ENCODE measurements at places on chromosomes 2 and 18.

DNA sequence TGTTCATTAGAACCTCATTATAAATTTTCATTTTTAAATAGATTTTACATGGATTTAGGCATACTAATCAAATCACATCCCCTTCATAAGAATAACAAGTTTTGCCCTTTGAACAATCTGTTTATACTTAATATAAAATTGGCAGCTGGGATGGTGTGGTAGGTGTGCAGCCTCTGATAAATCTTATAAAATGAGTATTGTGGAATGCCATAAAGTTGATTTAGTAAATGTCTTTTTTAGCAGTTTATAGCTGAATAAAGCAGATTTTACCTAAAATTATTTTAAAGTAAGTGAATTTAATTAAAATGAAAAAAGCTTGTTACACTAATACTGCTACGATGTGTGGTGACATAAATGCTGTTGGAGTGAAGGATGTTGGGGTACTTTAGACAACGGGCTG is 35.5 kb downstream of the VAPA start:
- DNase-seq = no peak

DNA sequence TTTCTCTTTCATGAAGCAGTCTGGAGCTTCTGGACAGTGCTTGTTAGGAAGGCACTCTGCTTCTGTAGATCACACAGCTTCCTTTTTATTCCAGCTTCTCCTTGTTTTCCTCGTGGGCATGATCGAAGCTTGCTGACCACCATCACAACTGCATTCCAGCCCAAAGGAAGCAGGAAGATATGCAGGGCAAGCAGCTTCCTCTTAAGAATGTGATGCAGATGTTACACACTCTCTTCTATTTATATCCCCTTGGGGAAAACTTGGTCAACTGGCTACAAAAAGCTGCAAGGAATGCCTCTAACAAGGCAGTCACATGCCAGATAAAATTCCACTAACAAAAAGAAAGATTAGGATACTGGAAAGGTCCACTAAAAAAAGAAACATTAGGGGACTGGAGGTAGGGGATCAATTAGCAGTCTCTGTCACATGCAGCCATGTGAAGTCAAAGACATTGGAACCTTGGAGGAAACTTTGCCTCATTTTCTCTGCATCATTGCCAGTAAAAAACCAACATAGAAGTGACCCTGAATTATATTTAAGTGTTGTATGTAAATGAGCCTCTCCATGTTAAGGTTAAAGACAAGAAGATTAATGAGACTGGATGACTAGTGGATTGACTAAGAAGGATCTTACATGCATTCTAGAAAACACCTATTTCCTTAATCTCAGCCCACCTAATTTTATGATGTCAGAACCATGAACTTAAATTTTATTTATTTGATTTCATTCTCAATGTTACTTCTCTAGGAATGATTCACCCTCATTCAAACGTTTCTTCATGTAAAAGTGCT is 98.3 kb downstream of the NAB1 start:
- DNase-seq = no peak

DNA sequence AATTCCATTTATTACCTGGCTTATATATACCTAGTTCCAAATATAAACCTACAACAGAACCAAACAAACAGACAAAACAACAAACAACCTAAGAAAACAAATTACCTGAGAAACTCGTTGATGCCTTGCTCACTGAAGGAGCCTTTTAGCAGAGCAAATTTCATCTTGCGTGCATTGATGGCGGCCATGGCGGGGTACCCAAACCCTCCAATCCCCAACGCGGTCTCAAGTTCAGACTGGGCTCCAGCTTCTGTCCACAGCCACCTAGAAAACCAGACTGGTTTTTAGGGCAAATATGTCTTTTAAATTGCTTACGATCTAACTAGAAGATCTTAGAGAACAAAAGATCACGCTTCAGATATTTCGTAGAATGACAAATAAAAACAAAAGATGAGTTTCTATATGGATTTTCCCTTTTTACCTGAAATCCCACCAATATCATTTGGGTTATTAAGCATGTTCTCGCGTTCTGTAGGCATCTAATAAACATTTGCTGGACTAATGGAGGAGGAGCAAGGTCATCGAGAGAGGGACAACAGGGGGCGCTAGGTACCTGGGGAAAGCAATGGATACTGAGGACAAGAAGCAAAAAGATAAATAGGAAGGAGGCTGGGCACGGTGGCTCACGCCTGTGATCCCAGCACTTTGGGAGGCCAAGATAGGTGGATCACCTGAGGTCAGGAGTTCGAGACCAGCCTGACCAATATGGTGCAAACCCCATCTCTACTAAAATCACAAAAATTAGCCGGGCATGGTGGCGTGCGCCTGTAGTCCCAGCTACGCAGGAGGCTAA is 25.2 kb downstream of the PDIA6 start:
- no peak for DNase-seq

- no peak for DNase-seq
Measured at GRCh38 chr2:102789349-102790090, 27.7 kb downstream of the TMEM182 start.

- DNase-seq = no peak
Measured at GRCh38 chr2:128595763-128596395, 277.2 kb upstream of the HS6ST1 start.

GRCh38 chr2:57720728-57721627 is 325.6 kb upstream of the VRK2 start:
- peak; percentile 15 for DNase-seq

DNA sequence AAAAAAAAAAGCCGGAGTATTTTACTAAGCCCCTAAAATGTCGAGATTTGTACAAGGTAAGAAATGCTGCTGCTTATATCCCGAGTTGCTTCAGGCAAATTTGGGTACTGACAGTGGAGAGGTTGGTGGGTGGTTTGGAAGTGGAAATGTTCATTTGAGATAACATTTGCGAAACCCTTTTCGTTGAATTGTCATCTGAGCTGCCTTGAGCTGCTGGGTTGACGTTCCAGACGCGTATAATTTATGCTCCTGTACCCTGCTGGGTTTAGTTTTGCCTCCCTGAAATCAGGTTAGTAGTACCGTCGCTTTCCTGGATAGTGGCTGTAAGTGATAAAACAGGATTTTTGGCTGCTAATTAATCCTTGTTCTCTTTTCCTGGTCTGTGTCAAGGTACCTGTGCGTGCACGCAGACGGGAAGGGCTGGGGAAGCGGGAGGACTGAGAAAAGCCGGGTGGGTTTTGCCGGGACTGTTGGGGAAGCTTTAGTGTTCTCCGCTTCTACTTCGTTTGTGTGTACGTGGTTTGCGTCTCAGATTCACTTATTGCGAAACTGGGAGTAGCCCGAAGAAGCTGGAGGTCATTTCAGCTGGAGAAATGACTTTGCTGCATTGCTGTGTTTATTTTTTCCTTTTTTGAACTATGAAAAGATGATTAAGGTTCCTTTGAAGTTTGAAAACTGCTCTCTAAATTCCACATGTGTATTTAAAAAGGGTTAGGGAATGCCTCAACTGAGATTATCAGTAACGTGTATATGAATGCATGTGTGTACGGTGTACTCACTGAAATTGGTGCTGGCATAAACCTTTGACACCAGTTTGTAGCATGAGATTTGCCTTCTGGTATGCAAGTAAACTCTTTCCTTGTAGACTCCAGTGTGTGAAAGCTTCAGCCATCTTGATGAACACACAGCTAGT is 709 bp downstream of the UGP2 start:
- no peak for DNase-seq

GRCh38 chr18:76451396-76452331 is 43.4 kb downstream of the ZNF516 start:
- no peak for DNase-seq

DNA sequence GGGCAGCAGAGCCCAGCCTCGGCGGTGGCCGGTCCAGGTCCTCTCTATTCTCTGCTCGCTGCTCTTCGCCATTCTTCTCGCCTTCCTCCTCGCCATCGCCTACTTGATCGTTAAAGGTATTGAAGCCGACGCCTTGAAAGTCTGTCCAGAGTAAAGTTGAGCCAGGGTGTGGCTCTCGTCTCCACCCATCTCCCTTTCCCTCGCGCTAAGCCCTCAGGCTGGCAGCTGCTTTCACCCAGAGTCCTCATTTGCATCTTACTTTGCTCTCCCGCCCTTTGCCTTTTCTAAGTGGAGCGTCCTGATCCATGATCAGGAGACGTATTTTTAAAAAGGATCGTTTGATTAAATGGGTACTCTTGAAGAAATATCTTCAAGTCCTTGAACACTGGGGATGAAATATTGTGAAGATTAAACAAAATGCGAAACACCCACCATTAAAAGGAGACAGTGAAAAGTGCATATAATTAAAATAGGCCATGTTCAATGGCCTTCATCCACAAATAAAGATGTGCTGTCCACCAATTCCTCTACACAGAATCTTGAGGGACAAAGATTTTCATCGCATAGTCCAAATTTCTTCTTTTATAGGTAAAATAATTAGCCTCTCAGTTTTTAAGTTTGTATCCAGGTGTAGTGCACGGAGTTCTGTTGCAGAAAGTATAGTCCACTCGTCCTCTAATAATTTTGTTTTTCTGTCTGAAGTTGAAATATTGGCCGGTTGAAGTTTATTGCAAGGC is 657 bp downstream of the ARL6IP6 start:
- no peak for DNase-seq

GRCh38 chr2:7539760-7540159 is 622.5 kb downstream of the RNF144A start:
- DNase-seq = no peak

- no peak for DNase-seq
Measured at GRCh38 chr2:71358931-71359671, 27.5 kb downstream of the ZNF638 start.

- peak; percentile 6 for DNase-seq
Measured at GRCh38 chr2:117686699-117687098, 127.8 kb upstream of the DDX18 start.

DNA sequence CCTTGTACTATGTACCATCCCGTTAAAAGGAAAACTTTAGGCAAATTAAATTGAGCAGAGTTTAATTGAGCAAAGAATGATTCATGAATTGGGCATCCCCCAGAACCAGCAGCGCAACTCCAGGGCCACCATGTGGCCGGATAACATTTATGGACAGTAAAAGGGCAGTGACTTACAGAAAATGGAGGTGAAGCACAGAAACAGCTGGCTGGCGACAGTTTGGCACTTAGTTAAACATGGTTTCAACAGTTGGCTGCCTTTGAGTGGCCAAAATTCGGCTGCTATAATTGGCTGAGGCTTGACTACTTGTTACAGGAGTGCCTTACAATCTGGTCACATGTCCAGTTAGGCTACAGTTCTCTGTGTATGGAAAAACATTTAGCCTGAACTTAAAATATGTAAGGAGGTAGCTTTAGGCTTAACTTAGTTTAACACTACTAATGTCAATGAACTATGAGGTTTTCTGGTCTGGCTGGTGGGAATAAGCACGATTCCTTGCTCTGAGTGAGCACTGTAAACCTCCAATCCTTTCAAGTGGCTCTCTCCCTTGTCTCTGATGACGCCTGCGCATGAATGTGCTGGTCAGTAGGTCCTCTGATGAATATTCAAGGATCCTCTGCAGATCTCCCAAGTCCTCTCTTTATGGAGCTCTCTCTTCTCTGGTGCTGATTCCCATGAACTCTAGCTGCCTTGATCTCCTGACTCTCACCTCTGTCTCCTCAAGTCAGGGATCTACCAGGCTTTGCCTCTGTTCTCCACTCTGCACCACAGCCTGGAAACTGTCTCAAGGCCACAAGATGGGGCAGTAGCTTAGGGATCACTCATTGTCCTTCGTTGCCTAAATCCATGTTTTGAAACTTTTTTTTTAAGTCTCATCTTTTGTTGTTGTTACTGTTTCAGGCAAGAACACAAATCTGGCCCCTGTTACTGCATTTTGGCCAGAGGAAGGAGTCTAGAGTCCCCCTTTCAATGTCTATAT is 24.4 kb upstream of the RAB31 start:
- DNase-seq = no peak

DNA sequence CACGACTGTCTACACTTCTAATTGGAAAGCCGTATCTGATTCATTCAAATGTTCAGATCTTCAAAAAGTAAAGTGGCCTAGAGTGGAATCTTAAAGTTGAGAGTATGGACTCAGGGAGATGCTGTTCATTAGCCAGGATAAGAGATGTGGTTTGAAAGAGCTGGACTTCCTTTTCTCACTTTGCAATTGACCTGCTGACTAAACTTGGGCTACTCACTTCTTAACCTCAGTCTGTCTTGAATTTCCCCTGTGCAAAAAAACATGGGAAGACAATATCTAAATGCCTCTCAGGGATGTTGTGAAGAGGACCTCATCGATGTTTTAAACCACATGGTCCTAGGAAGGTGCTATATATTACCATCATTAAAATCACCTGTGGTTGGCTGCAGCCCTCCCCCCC is 64.1 kb downstream of the BCL2 start:
- DNase-seq = no peak

- no peak for DNase-seq
Measured at GRCh38 chr2:46737577-46737976, 178.0 kb downstream of the MCFD2 start.

GRCh38 chr18:31773774-31774476 is 13.2 kb upstream of the SLC25A52 start:
- no peak for DNase-seq

GRCh38 chr2:226977775-226978190 is 141.9 kb downstream of the RHBDD1 start:
- no peak for DNase-seq

GRCh38 chr18:59139291-59139614 is 431 bp upstream of the SEC11C start:
- DNase-seq = peak; percentile 85

DNA sequence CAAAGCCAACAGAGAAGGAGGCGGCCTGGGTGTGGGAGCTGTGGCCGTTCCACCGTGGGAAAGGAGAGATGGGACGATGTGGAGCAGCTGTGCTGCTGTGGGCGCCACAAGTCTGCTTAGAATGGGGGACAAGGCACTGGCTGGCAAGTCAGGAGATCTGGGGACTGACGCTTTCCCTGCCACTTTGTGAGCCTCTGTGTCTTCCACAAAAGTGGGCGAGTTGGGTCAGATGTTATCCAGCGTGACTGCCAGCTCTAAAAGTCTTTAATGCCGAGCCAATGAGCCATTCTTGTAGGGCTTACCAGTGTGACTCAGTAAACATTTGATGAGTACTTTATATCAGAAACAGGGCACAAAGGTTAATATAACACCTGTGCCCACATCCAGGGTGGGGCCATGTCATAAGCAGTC is 113.6 kb upstream of the MGAT5 start:
- no peak for DNase-seq

DNA sequence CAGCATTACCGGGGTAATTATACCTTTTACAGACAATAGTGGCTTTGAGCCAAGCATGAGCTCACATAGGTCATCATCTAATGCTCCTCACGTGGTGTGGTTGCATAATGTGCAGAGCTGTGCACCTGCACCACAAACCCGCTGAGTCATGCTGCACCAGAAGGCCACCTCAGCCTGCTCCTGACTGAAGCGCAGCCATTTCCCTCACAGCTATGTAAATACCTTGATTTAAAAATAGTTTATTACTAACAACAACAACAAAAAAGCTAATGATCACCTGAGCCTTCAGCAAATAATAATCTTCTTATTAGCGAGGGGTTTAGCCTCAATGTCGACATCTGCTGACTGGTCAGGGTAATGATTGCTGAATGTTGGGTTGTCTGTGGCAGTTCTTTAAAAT is 238.8 kb downstream of the MBD5 start:
- no peak for DNase-seq

- DNase-seq = no peak
Measured at GRCh38 chr2:99597616-99598015, 107.8 kb upstream of the REV1 start.
